ENCODE measurements at places on chromosomes 13 and 19. TPM values are rescaled to one million over a fixed set of nuclear protein-coding genes. Genes with fewer than 3 reads are reported as not detected.

ADPRHL1 gene
- total RNA-seq = 1.3 TPM

- peak; percentile 77 for DNase-seq
These were observed 157.0 kb upstream of the FNDC3A start for GRCh38 chr13:48818495-48819356.

CEACAM19 gene
- total RNA-seq = 0.23 TPM

ERICH6B gene
- total RNA-seq = not detected
